Fibroblast of mammary gland (primary cell): ENCODE measurements at places on chromosomes 11 and 22.
A peak's percentile ranks its signal among the peaks of the same experiment; 100 is the strongest.

DNA sequence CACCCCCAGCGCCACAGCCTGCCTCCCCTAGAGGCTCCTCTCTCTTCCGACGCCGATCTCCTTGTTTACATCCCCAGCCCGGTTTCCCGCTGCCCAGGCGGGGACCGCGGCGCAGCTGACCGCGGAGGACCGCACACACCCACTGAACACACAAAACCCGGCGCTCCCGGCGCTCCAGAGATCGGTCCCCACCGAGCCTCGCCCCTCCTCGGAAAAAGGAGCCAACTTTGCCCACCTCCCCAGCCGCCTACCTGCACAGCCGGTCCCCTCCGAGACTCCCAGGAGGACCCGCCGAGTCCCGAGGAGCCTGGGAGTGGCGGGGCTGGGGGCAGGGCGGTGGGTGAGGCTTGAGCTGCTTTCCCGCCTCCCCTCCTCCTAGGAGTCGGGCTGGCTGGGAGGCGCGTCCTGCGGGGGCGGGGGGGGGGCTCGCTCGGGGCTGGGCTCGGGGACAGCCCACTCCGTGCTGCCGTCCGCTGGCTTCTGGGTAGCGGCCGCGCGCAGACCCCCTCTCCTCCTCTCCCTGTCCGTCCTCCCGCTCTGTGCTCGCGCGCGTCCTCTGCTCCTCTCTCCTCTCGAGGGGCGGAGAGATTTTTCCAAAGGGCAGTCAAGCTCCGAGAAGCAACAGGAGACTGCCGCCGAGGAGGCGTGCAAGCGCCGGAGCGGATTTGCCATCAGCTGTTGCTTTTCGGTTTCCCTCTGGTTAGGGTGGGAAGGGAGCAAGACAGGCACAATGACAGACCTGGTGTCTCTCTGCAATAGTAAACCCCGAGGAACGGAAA lies at the start of gene FXYD6:
FXYD6 (minus strand) TSS at position 318 of the 779 bp plus-strand sequence. CDS start 33,882 bp downstream, outside the sequence.
- DNase-seq, result no peak

GRCh38 chr11:123063826-123064657 lies 2.1 kb upstream of the HSPA8 start:
- DNase-seq, result no peak

GRCh38 chr22:40300316-40300715 lies 46.0 kb upstream of the ADSL start:
- DNase-seq, result no peak

- DNase-seq, result peak; percentile 78
Measured at GRCh38 chr11:33329705-33330329, 72.6 kb downstream of the HIPK3 start.

DNA sequence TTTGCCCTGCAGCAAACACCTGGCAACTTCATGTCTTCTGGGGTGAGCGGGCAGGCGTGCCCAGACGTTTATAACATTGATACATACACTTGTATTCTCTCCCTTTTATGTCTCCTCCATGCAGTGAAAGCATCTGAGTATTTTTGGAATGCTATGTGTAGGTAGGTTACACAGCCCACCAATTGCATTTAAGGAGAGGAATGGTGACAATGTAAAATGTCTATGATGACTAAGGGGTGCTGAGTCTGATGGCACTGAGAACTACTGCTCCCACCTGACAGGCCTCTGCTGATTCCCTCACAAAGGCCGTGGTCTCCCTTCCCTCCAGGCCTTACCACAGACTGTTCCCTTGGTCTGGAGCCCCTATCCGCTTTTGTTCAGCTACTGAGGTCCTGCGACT lies 22.9 kb upstream of the RASL10A start:
- DNase-seq, result no peak

- no peak for DNase-seq
Measured at GRCh38 chr11:43649921-43650320, 30.6 kb upstream of the HSD17B12 start.

- DNase-seq, result no peak
Measured at GRCh38 chr11:68936358-68936636, 32.6 kb downstream of the IGHMBP2 start.

- DNase-seq, result no peak
Measured at GRCh38 chr22:33563220-33563964, 356.9 kb downstream of the LARGE1 start.

- no peak for DNase-seq
Measured at GRCh38 chr11:92880381-92880780, 89.1 kb upstream of the MTNR1B start.

GRCh38 chr22:44738347-44738715 lies 14.0 kb upstream of the ARHGAP8 start:
- no peak for DNase-seq

DNA sequence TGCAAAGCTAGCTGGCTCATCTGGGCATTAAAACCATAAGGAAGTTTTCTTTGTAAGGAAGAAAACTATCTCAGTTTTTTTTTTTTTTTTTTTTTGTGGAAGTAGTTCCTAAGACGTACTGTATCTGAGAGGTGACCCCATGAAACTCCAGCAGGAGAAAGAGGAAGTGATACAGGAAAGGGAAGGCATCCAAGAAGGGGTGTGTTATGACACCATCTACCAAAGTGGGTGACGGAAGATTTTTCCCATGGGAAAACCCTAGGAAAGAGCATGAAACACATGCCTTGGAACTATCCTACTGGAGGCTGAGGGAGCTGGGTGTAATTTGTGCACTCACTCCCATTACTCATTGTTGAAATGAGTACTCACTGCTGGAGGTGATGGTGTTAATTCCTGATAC lies 63.8 kb upstream of the ARHGAP20 start:
- peak; percentile 69 for DNase-seq

- no peak for DNase-seq
Measured at GRCh38 chr11:134955281-134955680, 543.2 kb upstream of the B3GAT1 start.

GRCh38 chr22:32846780-32847491 lies 45.4 kb downstream of the TIMP3 start:
- DNase-seq, result peak; percentile 31

- DNase-seq, result no peak
Measured at GRCh38 chr11:67267188-67268080, 1.2 kb downstream of the GRK2 start.

DNA sequence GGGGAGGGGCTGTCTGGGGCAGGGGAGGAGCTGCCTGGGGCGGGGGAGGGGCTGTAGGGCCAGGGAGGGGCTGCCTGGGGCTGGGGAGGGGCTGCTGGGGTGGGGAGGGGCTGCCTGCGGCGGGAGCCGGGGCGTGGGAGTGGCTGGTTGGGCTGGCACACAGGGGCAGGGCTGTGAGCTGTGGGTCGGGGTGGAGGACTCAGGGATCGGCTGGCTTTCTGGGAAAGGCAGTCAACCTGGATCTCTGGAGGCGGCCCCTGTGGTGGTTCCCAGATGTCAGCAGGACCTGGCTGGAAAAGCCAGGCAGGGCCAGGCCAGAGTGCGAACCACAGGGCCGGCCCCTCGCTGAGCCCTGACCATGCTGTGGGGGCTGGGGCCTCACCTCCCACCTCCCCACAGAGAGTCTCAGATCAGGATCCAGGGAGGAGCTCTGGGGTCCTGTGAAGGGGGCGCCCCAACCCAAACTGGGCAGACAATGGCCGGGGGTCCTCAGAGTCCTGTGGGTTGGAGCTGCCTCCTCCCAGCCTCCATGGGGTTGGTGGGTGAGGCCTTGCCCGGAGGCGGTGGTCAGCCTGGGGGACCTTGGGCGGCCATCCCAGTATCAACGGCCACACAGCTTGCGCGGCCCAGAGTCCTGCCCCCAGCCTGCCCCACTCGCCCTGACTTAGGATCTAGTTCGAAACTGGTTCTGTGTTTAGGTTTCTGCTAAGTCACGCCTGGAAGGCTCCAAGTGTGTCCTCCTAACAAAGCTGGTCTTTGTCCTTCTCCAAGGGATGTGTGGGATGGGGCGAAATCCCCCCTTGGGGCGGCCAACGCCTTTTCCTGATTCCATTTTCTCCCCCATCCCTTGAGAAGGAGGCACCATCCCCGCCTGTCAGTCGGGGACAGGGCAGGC lies 1.9 kb downstream of the MUC5B start:
- DNase-seq, result no peak

GRCh38 chr22:35981900-35982299 lies 46.7 kb downstream of the RBFOX2 start:
- no peak for DNase-seq

GRCh38 chr11:110479108-110480101 lies 49.7 kb downstream of the FDX1 start:
- DNase-seq, result peak; percentile 65

DNA sequence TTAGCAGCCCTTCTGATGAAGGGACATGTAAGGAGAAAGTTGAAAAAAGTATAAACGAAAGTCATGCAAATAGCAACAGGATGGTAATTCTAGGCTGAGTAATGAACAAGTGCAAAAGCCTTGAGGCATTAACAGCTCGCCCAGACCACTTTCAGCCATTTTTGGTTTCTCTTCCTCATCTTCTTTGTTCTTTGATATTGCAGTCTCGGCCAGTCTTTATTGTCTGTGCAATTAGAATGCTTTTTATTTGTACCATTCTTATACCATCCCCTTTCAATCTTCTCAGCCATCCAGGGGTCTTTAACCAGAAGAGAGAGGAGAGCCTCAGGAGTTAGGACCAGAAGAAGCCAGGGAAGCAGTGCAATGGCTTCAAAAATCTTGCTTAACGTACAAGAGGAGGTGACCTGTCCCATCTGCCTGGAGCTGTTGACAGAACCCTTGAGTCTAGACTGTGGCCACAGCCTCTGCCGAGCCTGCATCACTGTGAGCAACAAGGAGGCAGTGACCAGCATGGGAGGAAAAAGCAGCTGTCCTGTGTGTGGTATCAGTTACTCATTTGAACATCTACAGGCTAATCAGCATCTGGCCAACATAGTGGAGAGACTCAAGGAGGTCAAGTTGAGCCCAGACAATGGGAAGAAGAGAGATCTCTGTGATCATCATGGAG lies 7.3 kb downstream of the TRIM34 start:
- DNase-seq, result no peak

DNA sequence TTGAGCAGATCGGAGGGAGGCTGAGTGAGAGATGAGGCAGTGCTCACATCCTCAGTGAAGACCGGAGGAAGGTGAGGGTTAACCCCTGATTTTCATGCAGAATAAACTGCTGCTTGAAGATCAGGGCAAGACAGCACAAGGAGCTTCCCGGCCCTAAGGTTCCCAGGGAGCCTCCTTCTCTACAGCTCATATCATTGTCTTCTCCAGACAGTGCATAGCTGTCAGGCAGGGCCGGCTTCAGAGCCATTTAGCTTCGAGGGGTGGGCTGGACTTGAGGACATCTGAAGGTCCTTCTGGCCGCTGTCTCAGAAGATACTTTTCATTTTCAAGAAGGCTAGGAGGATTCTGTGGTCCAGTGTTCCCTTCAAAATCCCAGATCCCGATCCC lies 7.2 kb downstream of the ADAMTS8 start:
- no peak for DNase-seq

DNA sequence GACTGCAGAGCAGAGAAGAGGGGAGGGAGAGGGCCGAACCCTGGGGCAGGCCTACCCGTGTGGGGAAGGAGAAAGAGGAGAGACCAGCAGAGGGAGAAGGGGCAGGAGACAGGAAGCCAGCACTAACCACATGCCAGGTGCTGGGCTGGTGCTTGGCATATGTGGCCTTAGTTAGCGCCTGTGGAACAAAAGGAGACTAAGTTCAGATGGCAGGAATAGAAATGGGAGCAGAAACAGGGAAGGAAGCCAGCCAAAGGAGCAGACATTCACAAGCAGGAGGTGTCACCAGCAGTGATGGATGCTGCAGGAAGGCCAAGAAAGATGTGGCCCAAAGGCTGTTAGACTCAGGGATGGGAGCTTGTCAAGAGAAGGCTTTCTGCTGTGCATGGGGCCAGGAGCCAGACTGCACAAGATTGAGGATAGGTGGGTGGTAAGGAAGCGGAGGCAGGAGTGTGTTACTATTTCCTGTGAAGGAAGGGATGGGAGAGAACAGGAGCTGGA lies 26.7 kb downstream of the TREH start:
- no peak for DNase-seq

GRCh38 chr11:82854242-82854641 lies 46.0 kb downstream of the PRCP start:
- DNase-seq, result peak; percentile 25

DNA sequence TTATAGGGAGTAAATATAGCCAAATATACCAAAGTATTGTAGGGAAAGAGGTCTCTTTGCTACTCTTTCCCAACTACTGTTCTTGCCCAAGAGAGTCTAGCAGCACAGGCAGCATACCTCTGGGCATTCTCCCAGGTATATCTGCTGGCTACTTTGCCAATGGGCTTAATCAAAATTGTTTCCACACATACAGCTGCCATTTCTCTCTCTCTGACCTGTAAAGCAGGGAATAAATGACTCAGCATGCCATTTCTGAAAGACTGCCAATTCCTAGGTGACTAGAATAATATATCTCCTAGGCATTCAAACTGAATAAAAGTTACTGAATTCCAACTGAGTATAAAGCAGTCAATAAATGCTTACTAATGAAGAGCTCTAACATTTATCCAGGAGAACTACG lies 44.6 kb downstream of the RDX start:
- peak; percentile 72 for DNase-seq

GRCh38 chr22:29071261-29072045 lies 1.4 kb upstream of the KREMEN1 start:
- DNase-seq, result no peak

- peak; percentile 68 for DNase-seq
Measured at GRCh38 chr22:32674925-32675825, 126.3 kb upstream of the TIMP3 start.

- peak; percentile 6 for DNase-seq
Measured at GRCh38 chr22:38657045-38657909, 839 bp downstream of the CBY1 start.

- no peak for DNase-seq
Measured at GRCh38 chr11:123457187-123457770, 27.2 kb downstream of the GRAMD1B start.

DNA sequence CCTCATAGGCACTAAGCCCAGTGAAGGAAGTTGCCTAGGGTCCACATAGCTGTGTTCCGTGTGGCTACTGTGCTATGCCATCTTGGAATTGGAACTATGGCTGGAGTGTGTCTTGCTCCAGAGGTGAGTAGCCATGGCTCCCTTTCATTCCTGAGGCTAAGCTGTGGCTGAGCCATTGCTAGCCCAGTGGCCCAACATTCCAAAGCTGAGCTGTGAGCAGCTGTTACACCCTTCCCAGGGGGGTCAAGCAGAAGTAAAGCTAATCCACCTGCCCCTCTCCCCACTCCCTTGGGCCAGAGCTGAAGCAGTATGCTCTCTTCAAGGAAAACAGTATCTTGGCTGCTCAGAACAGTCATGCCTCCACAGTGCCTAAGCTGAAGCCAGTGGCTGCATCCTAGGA lies 51.1 kb downstream of the USP35 start:
- no peak for DNase-seq

DNA sequence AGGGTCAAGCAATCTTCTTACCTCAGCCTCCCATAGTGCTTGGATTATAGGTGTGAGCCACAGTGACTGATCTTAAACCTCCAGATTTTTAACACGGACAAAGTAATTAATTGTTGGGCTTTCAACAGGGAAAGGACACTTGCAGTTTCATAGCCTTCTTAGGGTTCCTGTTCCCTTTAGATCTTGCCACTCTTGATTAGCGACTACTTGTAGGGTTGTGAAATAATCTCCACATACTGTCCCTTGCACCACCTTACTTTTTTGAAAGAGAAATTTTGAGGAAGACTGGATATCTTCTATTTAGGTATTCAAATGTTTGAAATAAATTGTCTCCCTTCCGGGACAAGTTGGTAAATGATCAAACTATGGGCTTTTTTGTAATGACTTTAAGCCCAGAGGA lies 7.6 kb downstream of the MS4A4E start:
- DNase-seq, result no peak
